Activated T-helper 1 cell treated with Interleukin-2 at 50 U/mL for 16 hours (primary cell): ENCODE measurements at places on chromosomes 2 and 18.

DNA sequence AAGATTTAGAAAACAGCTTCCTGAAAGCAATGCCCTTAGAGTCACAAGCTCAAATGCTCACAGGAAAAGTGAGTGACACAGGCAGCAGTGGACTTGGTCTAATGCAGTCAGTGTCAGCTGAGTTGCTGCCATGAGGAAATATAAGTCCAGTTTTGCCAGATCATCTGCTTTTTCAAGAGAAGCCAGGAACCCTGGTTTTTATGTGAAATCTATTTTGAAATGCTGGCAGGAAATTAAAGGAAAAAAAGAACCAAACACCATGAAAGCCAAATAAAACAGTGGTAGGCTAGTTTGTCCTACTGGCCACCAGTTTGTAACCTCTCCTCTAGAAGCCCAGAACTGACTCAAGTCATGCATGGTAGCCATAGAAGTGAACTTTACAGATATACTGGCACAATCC lies 109.2 kb downstream of the THADA start:
- no peak for DNase-seq

GRCh38 chr2:219274361-219274921 lies 4.7 kb upstream of the DNAJB2 start:
- DNase-seq = no peak

DNA sequence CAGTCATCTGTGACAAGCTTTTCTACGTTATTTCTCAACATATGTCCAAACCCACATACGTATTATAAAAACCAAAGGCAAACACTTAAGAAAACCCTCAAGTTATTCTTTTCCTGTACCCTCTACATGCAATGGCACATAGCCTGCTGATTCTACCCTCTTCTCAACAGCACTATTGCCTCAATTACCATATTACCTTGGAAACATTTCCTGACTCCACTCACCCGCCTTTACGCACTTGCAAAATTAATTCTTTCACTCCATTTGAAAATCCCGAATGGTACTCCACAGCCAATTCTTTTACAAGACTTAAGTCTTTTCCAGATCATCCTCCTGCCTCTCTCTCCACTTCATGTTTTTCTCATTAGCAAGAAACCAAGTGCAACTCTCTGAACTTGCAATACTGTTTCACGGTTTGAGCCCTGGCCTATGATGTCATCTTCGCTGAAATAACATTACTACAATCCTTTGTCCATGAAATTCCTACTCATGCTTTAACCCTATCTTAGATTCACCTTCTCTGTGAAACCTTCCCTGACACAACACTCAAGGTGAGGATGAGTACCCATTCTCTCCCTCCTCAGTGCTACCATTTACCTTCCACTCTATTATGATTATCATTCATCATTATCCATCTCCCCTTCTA lies 29.0 kb downstream of the SESTD1 start:
- no peak for DNase-seq

DNA sequence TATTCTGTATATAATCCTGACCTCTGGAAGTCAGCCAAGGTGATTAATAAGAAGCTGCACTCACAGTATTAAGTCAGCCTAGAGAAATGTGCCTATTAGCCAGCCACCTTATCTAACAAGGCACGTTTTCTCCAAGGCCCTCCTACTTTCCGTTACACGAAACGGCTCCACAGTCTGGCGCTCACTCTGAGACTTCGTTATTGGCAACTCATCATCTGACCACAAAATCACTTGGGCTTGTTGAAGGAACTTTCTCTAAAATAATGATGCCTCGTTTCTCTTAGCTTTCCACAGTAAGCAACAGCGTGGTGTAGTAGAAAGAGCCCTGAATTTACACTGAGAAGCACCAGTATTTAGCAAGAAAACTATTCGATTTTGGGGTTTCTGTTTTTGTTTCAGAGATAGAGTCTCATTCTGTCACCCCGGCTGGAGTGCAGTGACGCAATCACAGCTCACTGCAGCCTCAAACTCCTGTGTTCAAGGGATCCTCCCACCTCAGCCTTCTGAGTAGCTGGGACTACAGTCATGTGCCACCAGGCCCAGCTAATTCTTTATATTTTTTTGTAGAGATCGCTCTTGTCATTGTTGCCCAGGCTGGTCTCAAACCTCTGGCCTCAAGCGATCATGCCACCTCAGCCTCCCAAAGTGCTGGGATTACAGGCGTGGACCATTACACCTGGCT lies 53.6 kb upstream of the SLC14A1 start:
- no peak for DNase-seq

- no peak for DNase-seq
Observed at GRCh38 chr2:80114812-80115211, 189.7 kb downstream of the LRRTM1 start.

DNA sequence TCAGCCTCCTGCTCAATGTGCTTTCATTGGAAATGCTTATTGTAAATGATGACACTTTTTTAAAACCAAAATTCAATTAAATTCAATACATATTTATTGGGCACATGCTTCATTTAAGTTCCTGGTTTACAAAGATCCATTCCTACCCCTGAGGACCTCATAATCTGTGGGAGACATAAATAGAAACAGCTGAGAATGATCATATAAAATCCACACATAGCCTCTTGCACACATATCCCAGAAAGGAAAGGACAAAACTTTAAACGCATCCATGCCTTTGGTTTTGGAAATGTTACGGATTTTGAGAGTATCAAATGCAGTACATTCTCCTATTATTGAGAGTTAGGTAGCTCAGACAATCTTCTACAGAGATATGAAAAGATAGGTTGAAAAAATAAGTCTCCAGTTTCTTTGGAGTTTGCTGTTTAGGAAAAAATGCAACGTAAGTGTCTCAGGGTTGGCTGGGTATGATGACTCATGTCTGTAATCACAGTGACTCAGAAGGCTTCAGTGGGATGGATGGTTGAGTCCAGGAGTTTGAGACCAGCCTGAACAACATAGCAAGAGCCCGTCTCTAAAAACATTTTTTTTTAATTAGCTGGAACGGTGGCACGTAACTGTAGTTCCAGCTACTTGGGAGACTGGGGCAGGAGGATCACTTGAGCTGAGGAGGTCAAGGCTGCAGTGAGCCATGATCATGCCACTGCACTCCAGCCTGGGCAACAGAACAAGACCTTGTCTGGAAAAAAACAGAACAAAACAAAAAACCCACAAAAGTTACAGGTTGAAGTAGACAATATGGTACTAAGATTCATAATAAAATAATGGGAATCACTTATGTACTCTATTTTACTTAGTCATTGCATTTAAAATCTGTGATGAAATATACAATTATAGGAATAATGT lies 3.9 kb upstream of the PRELID3A start:
- DNase-seq = no peak

DNA sequence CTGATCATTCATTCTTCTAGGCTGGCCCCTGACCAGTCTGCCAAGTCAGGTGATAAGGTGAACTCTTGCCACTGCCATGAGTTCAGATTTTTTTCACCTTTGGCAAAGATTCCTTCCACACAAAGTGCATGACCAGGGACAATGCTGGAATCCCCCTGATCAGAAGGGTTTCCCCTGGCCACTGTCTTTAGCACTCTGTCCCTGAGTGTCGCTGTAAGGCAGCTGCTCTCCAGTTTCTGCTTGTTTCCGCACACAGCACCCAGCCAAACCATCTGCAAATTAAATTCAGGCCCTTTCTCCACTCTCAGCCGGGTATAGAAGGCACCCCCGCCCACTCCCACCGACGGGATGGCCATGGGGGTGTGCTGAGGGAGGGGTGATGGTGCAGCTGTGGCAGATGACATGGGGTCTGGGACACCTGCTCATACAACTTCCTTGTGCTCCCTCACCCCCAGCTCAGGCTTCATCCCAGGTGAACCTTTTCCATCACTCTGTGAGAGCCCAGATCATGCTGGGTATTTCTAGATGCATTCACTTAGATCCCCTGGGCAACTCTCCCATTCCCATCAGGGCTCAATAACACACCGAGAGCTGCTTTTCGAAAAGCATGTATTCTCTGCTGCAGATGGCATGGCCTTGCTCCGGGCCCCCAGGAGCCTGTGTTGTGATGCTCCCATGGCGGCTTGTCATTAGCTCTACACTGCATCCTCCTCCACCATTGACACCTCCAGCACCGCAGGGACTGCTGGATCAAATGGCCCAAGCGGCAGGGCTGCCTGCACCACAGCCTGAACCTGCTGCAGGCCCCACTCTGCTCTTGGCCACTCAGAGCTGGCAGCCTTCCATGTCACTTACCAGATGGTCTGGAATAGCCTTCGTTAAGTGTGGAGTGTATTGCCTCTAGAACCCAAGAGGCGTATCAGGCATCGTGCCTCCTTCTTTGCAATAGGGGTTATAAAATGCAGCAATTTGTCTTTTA lies 52.3 kb upstream of the ROCK2 start:
- no peak for DNase-seq

DNA sequence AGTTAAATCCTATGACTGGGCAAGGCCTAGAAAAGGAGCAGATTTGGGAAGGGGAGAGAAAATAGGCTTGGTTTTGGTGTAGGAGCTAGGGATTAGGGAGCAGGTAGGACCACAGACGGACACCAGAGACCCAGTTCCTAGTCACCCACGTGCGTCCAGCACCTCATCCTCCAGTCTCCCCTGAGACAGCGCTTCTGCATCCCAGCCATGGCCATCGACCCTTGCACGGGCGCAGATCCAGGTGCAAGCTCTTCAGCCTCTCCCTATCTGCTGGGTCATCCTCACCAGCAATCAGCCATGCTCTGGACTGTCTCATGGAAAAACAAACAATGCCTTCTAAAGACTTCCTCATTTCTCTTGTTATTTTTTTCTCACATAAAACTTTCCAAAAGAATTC lies 246.8 kb upstream of the RAB6C start:
- no peak for DNase-seq

- no peak for DNase-seq
Observed at GRCh38 chr18:75658330-75658729, 230.8 kb upstream of the SMIM21 start.

DNA sequence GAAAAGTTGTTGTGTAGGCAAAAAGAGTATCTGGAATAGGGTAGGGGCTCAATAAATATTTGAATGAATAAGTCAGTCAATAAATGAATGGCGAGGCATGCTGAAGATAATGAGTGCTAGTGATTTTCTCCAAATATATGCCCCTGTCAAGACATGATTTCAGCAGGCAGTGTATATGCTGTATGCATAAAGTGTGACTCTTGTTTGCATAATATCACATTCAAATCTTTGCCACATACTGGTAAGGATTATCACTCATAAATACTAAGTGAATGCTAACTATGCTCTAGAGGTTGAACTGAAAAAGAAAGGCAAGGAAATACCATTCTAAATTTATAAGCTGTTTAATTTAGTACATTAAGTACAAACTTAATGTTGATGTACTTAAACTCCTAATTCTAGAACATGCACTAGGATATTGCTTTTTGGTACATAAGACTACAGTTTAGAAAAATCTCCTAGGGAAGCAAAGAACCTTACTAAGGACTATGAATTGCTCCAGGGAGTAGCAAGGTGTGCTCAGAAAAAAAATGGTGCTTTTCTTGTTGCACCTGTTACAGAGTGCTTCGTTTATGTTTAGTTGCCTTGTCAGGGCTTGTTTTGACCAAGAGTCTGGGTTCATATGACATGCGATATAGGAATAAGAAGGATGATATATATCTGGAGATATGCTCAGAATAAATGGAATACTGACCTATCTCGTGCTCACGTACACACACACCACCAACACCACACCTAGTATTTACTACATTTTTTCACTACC lies 224.0 kb upstream of the TANK start:
- no peak for DNase-seq
